T-helper 22 cell (primary cell): ENCODE measurements at places on chromosomes 2 and 18.

DNA sequence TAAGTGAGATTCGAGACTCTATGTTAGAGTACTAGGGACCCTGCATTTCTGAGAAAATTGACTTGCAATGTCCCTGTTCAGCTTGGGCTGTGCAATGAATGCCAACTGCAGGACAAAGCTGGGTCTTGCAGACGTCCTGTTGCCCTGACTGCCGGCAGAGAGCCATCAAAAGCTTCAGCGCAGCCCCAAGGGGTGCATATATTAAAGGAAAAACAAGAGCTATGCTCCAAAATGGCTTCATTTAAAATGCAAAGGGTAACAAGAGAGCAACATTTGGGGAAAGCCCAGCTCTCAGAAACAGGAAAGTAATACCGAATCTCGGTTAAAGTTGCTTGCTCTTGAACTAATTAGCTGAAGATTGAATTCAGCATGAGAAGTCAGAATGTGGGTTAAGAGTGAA lies 110.9 kb upstream of the PNPT1 start:
- DNase-seq, result no peak

- no peak for DNase-seq
Observed at GRCh38 chr2:176575237-176575744, 306.0 kb downstream of the MTX2 start.

DNA sequence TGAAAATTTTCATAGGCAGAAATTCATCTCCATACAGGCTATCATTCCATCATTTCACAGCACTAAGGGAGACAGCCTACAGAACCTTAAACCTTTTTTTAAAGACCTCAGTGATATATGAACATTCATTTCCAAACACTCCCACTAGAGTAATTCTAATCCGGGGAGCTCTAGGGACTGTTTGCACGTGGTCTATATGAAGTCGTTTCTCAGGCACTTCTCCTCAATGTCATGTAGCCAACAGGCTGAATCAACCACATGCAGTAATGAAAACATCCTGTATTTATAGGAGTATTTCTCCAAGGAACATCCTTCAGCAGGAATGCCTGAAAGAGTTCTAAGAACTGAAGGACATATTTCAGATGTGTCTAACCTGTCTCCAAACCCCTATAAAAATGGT lies 97.3 kb upstream of the CREB1 start:
- DNase-seq, result no peak

DNA sequence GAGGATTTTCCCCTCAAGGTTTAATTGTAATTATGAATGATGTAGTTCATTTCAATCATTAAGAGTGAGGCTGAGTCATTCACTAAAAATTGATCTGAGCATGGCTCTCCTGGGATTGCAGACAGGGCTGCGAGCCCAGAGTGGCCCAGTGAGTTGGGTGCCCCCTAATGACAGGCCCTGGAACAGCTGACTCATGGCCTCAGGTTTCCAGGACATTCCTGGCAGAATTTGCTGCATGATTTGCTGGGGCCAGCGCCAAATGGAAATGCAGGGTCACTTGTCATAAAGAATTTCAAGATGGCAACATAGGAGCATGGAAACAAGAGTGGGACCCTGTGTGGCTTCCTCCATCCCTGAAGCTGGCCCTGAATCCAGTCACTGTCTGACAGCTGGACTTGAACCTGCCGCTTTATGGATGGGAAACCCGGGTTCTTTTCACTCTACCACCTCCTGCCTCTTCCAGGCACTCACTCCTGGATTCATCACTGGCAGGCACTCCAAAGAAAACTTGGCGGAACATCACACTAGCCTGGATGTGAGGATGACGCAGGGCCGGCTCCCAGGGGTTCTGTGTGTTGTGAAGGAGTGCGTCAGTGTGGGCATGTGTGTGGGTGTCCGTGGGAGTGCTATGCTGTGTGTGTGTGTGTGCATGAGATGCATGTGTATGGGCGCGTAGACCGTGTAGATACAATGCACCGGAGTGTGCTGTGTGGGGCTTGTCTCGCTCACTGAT lies 15.2 kb downstream of the OTOF start:
- no peak for DNase-seq
